Dermis microvascular lymphatic vessel endothelial cell (primary cell): ENCODE measurements at places on chromosomes 2 and 18.

- no peak for DNase-seq
Observed at GRCh38 chr2:48205137-48205798, 299.0 kb upstream of the FBXO11 start.

DNA sequence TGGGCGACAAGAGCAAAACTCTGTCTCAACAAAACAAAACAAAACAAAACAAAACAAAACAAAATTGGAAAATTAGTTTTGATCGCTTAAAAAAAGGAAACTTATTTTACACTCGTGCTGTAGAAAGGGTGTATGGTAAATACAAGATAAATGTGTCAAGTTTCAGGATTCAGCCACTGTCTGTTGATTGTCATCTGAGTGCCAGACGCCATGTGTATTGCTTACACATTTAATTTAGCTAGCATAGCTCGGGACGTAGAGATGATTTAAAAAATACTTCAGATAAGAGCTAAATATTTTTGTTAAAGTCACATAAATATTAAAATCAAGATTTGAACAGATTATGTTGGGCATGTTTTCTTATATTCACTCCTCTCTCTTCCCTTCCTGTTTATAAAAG lies 568.1 kb upstream of the ZNF804A start:
- no peak for DNase-seq

DNA sequence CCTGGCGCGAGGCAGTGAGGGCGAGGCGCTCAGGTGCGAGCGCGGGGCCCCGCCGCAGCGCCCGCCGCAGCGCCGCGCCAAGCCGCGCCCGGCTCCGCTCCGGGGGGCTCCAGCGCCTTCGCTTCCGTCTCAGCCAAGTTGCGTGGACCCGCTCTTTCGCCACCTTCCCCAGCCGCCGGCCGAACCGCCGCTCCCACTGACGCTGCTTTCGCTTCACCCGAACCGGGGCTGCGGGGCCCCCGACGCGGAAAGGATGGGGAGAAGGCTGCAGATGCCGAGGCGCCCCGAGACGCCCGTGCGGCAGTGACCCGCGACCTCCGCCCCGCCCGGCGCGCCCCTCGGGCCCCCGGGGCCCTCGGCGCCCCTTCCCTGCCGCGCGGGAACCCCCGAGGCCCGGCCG lies 328 bp upstream of the INHBB start:
- DNase-seq = no peak

DNA sequence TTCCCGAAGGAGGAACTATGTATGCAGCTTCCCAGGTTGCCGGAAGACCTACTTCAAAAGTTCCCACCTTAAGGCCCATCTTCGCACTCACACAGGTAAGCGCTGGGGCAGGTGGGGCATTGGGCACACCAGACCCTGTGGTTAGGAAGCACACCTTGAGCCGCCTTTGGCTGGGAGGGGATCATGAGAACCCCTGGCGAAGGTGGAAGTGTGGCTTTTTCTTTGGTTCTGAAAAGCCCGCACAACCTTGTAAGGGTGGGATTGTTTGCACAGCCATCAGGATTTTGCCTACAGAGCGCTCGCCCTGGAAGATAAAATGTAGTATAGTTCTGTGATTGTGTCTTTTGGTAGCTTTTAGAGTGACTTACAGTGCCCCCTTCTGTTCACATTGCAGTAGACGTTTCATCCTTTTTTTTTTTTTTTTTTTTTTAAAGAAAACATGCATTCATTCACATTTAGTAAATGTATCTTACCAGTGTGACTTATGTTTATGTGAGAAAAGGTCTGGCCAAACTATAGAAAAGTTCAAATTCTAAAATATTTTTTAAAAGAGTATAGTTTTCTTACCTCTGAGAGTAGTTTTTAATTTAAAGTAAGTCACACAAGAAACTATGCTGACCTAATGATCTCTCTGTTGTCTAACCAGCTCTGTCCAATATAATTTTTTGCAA lies 5.3 kb downstream of the KLF11 start:
- peak; percentile 54 for DNase-seq

GRCh38 chr2:7774481-7774880 lies 857.3 kb downstream of the RNF144A start:
- DNase-seq = no peak
